Bronchus fibroblast of lung (primary cell): ENCODE measurements at places on chromosomes 5 and 9. TPM values are rescaled to one million over a fixed set of nuclear protein-coding genes. Genes with fewer than 3 reads are reported as not detected.

The BTNL3 gene
- not detected in 2 replicates for total RNA-seq

The CCDC192 gene
- not detected in 2 replicates for total RNA-seq

The LCN9 gene
- total RNA-seq, result not detected in 2 replicates

The GLRA1 gene
- total RNA-seq, result not detected in 2 replicates
